Natural killer cell treated with Interleukin-12 subunit alpha and Interleukin-12 subunit beta and Interleukin-15 and Interleukin-18, amount 100 ng/mL, for 72 hours (primary cell): ENCODE measurements at places on chromosomes 2 and 18.

- no peak for DNase-seq
Observed at GRCh38 chr2:112938904-112939303, 27.9 kb downstream of the IL37 start.

GRCh38 chr2:148526509-148527346, 117.8 kb upstream of the EPC2 start:
- DNase-seq: no peak

DNA sequence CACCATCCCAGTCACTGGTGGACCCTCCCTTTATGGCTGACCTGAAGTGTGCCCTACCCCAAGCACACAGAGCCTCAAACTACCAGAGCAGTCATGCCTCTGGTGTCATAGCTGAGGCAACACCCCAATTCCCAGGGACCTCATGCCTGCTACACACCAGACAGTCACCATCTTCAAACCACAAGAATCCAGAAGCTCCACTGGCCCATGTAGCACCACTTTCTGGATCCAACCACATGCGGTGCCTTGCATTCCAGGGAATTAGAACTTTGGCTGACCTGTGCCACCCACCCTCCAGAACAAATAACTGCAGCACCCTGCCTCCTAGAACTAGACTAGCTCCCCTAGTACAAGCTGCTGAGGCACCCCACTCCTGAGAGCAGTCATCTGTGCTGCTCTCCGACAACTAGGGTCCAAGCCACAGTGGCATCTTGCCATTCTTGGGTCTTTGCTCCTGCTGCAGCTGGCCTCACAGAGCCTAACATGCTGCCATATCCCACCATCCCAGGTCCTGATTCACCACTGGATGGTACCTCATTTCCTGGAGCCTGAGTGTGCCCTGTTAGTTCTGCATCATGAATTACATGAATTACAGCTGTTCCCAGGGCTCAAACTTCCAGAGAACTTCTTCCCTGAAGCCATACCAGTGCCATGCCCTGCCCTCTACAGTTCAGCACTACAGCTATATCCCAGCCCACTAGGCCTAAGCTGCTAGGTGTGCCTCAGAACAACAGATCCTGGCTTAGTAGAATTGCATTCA, 243.8 kb upstream of the CHST9 start:
- no peak for DNase-seq

DNA sequence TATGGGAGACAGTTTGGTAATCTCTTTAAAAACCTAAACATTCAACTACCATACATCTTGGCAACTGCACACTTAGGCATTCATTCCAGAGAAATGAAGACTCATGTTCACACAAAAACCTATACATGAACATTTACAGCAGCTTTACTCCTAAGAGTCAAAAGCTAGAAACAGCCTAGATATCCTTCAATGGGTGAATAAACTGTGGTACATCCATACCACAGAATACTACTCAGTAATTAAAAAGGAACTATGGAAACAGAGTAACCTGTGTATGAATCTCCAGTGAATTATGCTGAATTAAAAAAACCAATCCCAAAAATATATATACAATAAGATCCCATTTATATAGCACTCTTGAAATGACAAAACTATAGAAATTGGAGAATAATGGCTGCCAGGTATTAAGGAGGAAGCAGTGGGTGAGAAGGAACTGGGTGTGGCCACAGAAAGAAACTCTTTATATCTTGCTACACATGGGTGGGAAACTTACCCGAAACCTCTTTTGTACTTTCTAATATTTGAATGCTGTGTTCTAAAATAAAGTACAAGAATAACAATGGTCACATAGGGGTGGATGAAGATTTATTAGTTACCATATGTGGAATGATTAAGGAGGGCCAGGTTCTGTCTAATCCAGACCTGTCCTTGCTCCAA, 13.7 kb downstream of the SESTD1 start:
- no peak for DNase-seq

DNA sequence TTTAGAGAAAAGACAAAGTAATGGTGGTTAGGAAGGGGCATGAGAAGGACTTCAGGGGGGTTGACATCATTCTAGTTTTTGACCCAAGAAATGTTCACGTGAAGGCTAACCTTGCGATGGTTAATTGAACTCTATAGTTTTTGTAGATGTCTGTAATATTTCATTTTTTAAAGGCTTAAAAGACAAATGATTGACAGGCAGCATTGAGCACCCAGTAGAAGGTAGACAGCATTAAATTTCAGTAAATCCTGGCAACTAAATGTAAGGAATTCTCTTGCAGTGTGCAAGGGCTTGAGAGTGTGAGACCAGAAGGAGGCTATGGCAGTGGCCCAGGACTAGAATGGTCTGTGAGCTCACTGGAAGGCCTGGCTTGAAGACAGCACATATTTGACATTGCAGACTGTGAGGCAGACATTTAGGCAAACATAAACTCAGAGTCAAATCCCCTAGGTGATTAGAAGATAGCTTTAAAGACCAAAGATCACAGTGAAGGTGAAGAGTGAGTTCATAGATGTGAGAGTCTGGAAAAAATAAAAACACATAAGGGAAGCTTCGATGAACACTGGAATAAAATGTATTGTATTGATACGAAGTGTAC, 100.1 kb upstream of the MAP4K4 start:
- DNase-seq: no peak

DNA sequence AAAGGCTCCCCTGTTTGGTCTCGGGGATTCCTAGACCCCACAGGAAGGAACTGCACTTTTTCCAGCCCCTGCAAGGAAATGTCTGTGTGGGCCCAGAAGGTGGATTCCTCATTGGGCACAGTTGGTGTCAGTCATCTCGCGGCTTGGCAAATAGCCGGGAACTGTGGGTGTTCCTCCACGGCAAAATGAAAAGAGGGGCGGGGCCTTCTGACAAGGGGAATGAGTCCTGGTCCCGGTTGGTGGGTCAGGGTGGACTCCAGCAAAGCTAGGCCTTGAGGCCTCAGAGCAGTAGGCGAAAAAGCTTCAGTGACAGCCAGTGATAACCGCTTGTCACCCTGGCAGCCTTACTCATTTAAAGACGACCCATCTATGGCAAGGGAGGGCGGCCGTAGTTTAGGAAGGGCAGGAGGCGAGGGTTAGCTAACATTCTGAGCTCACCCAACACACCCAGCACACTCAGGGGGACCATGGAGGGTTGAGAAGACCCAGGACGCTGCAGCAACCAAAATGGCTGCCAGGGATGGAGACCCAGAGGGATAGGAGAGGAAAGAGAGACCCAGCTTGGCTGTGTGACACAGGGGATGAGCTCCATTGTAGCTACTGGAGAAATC, 16.5 kb downstream of the SLC4A3 start:
- DNase-seq: no peak

GRCh38 chr2:240794178-240794721, 25.8 kb downstream of the KIF1A start:
- DNase-seq: peak; percentile 18

GRCh38 chr2:2847209-2847676, 516.2 kb upstream of the MYT1L start:
- DNase-seq: no peak

GRCh38 chr2:225512876-225513540, 113.5 kb downstream of the NYAP2 start:
- DNase-seq: no peak

DNA sequence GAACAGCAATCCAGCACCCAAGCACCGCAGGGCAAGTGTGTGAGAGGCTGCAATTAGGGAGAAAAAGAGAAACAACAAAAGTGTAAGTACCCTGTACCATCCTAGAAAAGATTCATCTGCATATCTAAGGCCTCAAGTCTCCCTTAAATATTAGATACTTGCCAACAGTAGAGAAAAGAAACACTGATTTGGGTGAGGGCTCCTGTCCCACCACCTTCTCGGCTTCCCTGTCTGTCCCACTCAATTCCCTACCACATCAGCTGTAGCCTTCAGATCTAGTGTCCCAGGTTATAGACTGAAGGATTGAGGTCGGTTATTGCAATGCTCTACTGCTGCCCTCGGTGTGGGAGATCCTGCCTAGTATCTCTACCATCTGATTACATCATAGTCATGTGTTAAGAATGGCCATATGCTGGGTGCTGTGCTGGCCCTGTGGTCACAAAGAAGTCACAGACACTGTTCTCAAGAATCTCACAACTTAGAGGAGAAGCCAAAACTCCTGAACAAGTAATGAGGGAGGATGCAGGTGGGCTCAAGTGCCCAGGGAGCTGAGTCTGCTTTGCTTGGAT, 2.5 kb downstream of the RAX start:
- DNase-seq: no peak

DNA sequence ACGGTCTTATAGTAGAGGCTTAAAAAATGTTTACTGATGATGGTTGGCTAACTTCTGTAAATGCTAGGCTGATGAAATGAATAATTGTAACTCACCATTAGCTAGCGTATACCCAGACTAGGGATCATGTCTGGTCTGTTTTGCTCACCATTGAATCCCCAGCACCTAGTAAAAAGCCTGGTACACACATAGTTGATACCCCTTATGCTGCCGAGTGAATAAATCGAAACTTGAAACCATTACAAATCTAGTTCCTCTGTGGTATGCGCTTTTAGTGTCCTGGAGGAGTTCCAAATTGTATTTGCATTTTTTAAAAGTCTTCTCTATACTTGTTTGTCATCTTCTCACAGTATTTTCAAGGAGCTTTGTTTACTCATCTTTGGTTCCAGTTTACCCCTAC, 1.3 kb downstream of the TAF1B start:
- DNase-seq: no peak

DNA sequence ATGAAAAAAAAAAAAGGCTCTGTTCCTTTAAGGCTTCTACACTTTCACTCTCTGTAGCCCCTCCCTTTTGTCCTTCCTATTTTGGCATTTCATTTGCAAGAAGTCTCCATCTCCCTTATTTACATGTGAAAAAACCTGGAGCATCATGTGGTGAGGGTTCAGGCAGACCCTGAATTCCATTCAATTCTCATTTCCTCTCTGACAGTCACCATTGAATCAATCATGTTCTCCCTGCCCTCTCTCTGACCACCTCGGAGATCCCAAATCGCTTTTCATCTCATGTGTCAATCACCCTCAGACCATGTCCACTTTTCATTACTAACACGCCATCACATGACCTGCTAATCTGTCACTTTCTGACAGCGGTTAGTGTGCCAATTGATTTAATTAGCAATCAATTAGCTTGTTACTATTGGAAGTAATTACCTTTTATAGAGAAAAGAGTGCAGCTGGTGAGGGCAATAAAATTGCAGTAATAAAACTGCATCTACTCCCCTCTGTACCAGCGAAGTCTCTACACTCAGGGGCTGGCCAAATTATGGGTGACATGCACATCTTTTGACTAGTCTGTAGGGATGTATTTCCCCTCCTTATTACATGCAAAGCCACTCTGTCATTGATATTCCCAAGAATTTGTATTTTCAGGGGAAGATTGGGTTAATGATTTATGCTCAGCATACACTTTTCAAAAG, 317.4 kb downstream of the EN1 start:
- DNase-seq: no peak

DNA sequence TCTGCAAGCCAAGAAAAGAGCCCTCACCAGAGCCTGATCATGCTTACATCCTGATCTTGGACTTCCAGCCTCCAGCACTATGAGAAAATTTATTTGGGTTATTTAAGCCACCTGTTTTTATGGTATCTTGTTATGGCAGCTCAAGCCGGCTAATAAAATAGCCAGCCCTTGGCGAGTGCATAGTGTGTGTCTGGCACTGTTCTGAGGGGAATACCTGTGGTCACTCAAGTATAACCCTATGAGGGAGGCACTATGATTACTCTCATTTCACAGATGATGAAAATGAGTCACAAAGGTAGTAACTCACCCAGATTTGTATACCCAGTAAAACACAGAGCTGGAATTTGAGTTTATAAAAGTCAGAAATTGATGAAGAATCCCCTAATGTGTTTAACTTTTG, 556.9 kb upstream of the SETBP1 start:
- DNase-seq: no peak

DNA sequence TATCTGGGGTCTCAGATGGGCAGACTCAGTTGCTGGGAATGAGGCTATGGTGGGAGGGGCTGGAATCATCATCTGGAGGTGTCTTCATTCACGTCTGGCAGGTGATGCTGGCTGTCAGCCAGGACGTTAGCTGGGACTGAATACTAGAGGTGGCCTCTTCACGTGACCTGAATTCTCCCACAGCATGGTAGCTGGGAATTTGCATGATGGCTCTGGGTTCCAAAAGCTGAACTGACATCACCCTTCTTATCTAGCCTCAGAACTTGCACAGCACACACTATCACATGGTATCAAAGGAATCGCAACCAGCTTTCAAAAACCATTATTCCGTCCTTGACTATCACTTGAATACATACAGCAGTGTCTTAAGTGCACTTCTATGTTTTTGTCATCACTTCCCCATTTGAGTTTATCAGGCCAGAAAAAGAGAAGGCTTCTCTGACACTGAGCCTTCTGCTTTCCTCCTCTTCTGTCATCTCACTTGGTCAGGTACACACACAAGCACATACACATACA, 53.0 kb upstream of the LRP2 start:
- DNase-seq: no peak
